ENCODE measurements at places on chromosomes 1 and 21. TPM values are rescaled to one million over a fixed set of nuclear protein-coding genes. Genes with fewer than 3 reads are reported as not detected.

DNA sequence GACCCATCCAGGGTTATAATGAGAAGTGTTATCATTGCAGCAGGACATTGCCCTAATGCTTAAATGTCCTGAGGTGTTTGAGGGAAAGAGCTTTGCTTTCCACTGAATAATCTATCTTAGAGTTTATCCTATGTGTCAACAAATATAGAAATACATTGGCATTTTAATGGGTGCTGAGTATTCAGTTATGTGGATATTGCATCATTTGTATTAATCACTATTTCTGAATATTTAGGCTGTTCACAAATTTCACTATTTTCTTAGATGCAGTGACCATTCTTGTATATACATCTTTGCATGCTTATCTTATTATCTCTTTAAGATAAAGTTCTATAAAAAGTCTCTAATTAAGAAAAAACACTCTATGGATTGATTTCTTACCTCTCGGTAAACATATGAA lies 18.2 kb downstream of the TRIM67 start:
- no peak for DNase-seq

GRCh38 chr1:163213626-163214025 lies 10.9 kb upstream of the RGS5 start:
- DNase-seq = peak; percentile 14

- no peak for DNase-seq
Measured at GRCh38 chr1:4176841-4177240, 276.8 kb upstream of the C1orf174 start.

GRCh38 chr1:169105434-169106094 lies 926 bp upstream of the ATP1B1 start:
- DNase-seq = peak; percentile 49

- DNase-seq = no peak
Measured at GRCh38 chr1:153437236-153437635, 20.9 kb downstream of the S100A7A start.

- peak; percentile 32 for DNase-seq
Measured at GRCh38 chr1:57270927-57271698, 152.7 kb downstream of the DAB1 start.

DNA sequence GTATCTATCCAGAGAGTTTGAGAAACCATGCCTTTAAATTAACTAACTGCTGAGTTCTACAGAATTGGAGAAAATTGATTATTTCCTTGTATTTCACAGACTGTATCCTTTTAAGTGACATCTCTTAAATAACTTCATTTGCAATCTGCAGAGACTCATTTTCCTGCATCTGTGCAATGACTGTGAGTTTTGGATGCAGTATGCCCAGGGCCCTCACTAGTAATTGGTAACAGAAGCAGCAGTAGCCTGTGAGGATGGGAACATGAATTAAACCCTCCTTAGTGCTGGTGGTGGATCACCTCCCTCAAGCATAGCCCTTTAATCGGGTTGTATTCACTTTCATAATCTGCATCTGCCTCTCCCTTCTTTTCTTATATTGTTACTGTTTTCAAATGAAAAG lies 21.7 kb upstream of the SH3D21 start:
- DNase-seq = no peak

DNA sequence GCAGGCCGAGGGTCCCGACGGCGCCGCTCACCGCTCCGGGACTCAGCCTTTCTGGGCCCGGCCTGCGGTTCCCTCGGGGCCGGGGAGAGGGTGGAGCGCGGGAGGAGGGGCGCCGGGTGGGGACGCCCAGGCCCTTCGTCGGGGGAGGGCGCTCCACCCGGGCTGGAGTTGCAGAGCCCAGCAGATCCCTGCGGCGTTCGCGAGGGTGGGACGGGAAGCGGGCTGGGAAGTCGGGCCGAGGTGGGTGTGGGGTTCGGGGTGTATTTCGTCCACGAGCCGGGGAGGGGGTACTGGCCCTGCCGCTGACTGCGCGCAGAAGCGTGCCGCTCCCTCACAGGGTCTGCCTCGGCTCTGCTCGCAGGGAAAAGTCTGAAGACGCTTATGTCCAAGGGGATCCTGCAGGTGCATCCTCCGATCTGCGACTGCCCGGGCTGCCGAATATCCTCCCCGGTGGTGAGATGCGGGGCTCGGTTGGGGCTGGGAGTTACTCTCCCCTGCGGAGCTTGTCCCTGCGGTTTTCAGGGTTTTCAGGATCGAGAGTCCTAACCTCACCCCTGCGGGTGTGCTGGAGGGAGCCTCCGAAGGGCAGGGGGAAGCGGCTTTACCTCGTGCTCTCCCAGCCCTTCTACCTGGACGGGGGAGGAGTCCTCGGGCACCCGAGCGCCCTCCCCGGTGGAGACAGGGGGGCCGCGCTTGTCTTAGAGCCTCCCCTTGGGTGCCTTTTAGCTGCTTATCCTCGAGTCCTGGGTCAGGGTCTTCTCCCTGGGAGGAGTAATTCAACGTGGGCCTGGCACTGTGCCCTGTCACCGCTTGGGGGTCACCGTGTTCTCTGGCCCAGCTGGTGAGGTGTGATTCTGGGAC lies 2.1 kb downstream of the SAMD11 start:
- DNase-seq = no peak

GRCh38 chr1:182166750-182167149 lies 105.2 kb upstream of the ZNF648 start:
- DNase-seq = no peak

DNA sequence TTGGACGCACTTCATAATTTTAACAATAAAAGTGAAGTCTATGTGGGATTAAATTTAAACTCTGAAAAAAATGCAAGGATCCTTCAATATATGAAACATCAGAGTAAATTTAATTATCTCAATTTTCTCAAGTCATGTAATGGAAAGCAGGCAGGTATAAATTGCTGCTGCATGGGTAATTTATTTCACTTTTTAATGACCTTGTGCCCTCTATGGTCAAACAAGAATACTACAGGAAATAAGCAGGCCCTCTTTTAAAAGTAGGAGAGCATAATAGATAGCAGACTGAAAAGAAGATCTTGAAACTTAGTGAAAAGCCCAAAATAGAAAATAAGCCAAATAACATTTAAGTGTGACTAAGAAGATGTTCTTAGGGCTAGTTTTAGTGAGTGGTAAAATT lies 22.9 kb downstream of the BCAS2 start:
- peak; percentile 24 for DNase-seq

Gene ATP6V1G3
- not detected for total RNA-seq

Gene GREM2
- total RNA-seq = not detected

Gene LHX8
- not detected for total RNA-seq

Gene EPHA2
- total RNA-seq = 248 TPM

Gene ITSN1
- total RNA-seq = 41.1 TPM

Measured in MCF 10A (cell line).